Kidney glomerular epithelial cell (primary cell): ENCODE measurements at places on chromosomes 4 and X.

GRCh38 chr4:84379917-84380641, 119.0 kb downstream of the NKX6-1 start:
- no peak for DNase-seq

GRCh38 chr4:173170182-173170778, 1.7 kb downstream of the GALNT7 start:
- no peak for DNase-seq

DNA sequence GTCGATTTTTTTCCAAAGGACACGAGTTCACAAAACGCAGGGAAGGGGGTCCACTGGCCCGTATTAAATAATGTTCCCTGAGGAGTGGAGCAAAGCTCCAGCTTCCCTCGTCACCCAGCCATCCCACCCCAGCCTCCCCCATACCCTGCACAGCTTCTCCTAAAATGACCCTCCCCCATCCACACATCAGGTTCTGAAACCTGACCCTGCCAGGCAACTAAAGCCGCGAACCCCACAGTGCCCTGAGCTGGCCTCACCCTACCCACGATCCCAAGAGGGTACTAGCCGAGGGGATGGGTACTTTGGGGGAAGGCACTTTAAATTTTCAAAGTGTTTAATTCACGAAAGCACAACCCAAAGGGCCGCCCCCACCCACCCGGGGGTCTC, 634 bp downstream of the APOO start:
- DNase-seq = no peak

- no peak for DNase-seq
Observed at GRCh38 chr4:82784681-82785610, 13.7 kb downstream of the SCD5 start.

DNA sequence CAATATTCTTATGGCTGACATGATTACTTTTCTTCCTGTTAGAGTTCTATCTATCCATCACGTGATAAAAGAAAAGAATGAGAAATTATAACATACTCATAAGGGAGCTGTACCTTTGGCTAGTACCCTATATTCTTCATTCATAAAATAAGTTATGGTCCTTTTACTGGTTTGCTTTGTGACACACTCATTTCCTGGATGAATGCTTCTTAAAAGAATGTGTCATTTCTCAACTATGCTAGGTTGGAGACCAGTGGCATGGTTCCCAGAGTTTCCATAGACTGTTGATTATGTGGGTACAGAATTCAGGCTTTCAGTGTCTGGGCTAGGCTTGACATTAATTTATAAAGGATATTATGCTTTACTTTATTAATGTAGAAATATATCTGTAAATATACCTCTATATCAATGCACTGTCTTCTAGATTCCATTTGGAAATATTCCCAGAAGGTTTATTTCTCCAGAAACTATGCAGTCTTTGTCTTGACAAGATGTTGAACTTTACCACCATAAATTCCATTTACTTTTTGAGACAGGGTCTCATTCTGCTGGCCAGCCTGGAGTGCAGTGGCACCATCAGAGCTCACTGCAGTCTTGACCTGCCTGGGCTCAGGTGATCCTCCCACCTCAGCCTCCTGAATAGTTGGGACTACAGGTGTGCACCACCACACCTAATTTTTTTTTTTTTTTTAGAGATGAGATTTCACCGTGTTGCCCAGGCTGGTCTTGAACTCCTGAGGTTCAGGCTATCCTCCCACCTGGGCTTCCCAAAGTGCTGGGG, 23.8 kb downstream of the NUDT6 start:
- peak; percentile 77 for DNase-seq
